ENCODE measurements at places on chromosomes 6 and 20. TPM values are rescaled to one million over a fixed set of nuclear protein-coding genes. Genes with fewer than 3 reads are reported as not detected.

DNA sequence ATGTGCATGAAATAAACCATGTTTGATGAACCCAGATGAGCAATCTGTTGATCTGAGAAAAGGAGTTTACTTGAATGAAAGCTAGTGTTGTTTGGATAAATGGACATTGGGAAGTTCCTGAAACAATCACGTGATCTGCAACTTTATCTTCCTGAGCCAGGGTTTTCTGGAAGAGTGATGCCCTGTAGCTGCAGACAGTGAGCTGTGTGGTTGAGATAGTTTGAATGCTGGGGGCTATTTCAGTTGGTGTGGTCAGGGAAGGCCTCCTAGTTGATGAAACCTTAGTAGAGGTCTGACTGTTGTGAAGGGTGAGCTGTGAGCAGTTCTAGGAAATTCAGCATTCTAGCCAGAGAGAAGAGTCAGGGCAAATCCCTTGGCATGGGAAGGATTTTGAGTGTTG, 643.7 kb downstream of the UTRN start:
- DNase-seq = no peak

- no peak for DNase-seq
Measured at GRCh38 chr6:157282284-157282683, 41.0 kb downstream of the TMEM242 start.

Gene SLC22A16
- total RNA-seq = not detected

Gene ADGRF5
- total RNA-seq = 25.9 TPM
